ENCODE measurements at places on chromosomes 3 and 15.

GRCh38 chr3:196603683-196604082 is 35.2 kb downstream of the FBXO45 start:
- DNase-seq: no peak

GRCh38 chr3:132570016-132570415 is 27.1 kb upstream of the ACKR4 start:
- no peak for DNase-seq

DNA sequence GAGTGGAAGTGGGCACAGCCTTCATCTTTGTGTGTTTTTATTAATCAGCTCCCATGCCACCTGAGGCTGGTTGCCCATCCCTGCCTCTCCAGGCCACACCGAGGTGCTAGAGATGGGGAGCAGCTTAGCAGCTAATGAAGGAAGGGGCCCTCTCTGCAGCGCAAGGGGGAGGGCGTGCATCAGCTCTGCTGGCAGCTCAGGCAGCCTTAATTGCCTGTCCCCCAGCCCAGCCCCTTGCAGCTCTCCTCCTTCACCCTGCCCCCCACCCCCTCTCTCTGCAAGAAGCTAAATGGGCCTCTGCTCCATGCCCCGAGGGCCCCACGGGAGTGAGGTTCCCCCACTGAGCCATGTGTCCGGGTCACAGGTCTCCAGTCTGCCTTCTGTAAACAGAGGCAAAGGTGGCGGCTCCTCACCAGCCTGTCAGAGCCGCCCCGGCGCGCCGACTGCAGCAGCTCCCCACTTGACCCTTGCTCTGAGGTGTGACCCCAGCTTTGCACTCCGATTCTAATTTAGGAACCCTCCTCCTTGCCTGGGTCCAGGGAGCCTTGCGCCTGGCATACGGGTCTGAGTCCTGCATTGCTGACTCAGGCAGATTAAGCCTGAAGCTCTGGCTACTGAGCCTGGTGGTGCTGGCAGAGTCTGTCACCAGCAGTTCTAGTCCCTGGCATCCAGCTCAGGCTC is 27.9 kb upstream of the NTRK3 start:
- DNase-seq: no peak

GRCh38 chr3:138818185-138818860 is 16.4 kb downstream of the PIK3CB start:
- DNase-seq: no peak

GRCh38 chr3:37024092-37024491 is 30.8 kb downstream of the MLH1 start:
- no peak for DNase-seq

DNA sequence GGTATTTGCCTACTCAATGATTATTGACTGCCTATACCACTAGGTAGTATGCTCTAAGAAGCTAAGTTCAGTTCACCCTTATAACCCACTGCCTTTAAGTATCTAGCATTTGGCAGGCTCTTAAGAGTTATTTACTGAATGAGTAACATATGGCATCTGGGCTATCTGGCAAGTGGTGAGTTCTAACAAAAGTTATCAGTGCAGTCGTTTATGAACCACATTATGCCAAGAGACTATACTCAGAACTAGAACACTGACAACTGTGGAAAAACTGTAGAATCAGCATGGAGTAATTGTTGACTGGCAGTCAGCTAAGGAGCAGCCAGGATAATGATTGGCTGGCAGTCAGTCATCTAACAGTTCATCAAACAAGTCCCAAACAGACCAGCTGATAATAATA is 25.8 kb downstream of the RAF1 start:
- DNase-seq: no peak

DNA sequence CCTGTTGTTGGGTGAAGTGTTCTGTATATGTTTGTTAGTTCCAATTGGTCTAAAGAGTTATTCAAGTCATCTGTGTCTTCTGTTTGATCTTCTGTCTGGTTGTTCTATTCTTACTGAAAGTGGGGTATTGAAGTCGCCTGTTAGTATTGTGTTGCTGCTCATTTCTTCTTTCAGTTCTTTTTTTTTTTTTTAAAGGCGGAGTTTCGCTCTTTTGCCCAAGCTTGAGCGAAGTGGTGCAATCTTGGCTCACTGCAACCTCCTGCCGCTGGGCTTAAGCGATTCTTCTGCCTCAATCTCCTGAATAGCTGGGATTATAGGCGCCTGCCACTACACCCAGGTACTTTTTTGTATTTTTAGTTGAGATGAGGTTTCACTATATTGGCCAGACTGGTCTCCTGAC is 23.5 kb downstream of the PFN2 start:
- DNase-seq: no peak

DNA sequence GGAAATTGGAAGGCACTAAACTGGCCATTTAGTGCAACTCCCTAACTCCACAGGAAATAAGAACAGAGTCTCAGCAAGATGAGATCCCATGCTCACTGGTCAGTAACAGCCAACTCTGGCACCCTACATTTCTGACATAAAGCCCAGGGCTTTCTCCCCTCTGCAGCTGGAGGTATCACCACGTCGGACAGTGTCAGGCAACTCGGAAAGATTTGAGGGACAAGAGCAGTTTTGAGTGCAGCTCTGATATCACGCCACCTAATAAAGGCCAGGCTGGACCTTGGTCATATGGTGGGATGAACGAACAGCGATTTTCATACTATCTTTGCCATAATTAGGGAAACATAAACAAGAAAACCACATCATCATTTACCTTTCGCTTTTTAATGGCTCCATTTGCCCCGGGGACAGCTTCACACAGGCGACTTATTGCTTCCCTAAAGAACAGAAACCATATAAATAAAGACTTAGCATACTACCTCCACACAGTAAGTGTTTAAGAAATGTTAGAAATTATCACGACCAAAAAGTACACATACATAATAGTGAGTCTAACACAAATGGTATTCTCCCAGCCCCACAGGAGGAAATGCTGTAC is 12.5 kb downstream of the EID1 start:
- no peak for DNase-seq

- no peak for DNase-seq
Observed at GRCh38 chr15:98899272-98900021, 108.1 kb downstream of the PGPEP1L start.

- DNase-seq: no peak
Observed at GRCh38 chr3:47405820-47406761, 25.3 kb downstream of the PTPN23 start.

DNA sequence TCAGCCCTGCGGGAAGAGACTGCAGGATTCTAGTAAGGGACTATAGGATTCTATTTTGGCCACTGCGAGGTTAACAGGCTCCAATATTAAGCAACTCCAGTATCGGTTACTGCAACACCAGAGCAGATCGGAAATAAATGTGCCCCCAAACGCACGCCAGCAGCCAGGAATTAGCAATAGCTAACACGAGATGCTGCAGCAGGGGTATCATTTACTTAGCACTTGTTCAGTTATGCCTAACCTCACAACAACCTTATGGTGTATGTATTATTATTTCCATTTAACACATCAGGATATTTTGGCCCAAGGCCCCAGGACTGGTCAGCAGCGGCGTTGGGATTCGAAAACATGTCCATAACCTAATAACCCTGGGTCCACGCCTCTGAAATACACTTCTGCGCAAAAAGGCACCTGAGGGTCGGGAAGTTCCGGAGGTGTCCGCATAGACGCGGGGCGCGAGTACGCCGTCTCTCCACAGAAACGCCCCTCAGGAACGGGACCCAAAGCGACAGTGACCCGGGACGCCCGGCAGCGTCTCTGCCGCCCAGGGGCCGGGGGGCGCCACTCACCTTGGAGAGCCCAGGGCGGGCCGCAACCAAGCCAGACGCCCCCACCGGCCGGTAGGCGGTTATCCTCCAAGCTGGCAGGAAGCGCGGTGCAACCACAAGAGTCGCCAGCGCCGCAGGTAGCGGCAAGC is 681 bp downstream of the PIK3CB start:
- peak; percentile 37 for DNase-seq

GRCh38 chr15:85547386-85547785 is 167.0 kb downstream of the AKAP13 start:
- no peak for DNase-seq

- no peak for DNase-seq
Observed at GRCh38 chr15:70669006-70669602, 94.3 kb downstream of the UACA start.

DNA sequence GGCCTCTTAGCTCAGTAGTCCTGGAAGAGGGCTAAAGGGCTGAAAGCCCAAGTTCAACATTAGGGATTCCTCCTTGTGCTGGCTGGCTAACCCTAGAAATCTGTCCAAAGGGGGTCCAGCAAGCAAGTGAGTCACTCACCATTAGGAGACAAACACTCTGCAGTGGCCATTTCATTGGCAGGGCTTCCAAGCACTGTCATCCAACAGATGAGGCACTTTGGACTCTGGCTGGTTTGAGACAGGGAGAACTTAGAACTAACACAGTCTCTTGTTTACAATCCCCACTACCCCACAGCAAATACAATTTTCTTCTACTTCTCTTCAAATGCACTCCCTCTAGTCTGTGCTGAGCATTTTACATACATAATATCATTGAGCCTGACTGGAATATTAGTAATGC is 10.1 kb upstream of the WNT5A start:
- DNase-seq: no peak

- peak; percentile 24 for DNase-seq
Observed at GRCh38 chr15:84598250-84598649, 2.6 kb upstream of the ZSCAN2 start.

DNA sequence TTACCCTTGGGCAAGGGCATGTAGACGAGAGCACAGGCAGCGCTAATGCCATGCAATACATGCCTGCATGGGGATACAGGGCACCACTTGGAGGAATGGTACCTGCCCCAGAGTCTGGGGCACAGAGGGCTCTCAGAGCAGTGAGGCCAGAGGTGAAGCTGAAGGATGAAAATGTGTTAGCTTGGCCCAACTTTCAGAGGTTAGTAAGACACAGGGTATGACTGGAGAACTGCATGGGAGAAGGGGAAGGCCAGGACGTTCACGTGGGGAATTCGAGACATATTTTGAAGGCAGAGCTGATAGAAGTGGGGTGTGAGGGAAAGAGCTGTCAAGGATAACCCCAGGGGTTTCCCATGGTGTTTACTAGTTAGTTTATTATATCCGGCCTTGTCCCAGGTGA is 19.6 kb downstream of the CSRNP1 start:
- no peak for DNase-seq

GRCh38 chr3:105367063-105367405 is 325 bp downstream of the ALCAM start:
- no peak for DNase-seq

DNA sequence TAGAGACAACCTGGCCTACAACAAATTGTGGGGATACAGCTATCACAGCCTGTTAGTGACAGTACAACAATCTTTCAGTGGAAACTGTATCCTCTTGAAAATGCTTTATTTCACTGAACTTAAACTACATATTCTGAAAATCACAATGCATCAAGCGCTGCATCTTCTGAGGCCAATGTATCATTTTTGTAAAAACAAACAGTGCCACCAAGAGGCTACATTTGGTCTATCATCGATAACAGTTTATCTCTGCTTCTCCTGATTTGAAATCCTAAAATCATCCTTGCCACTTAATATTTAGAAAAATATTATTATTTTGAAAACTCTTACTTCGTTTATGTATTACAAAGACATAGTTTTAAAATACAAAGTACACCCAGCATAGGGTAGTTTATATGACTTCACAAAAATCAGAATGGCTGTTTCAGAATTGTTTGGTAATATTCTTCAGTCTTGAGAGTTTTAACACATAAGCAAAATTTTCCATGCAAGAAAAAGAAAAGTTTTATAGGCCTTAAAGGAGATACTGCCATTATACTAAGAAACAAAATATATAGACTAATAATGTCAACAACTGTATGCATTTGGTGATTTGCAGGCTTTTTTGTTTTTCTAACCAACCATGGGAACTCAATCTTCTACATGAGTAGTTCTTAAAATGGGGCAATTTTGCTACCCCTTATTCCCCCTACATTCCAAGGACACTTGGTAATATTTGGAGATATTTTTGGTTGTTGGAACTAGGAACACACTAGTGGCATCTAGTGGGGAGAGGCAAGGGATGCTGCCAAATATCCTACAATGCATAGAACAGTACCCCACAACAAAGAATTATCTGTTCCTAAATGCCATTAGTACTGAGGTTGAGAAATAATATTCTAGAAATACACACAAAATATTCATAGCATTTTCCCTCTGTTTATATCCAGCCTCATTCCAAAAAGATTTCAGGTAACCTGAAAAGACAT is 42.3 kb downstream of the WDR72 start:
- peak; percentile 34 for DNase-seq

- peak; percentile 54 for DNase-seq
Observed at GRCh38 chr3:48013288-48013980, 2.8 kb downstream of the MAP4 start.

DNA sequence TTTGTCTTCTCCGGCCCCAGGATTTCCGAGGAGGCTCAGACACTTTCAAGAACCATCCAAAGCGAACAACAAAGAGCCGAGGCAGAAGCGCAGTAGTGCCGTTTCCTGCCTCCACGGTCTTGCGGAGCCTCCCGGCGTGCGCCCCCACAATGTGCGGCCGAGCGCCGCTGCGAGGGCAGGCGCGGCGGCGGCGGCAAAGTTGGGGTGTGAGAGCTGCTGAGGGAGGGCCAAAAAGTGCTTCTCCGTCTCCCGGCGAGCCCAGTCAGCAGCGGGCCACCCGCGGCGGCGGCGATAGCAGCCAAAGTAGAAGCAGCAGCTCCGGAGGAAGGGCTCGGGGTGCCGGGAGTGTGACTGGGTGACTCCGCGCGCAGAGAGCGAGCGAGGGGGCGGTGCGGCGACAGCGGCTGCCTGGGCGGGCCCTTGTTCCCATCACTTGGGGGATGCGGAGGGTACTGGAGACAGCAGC is 749.1 kb downstream of the ROBO1 start:
- DNase-seq: peak; percentile 60

GRCh38 chr3:58122936-58123700 is 87.7 kb downstream of the DNASE1L3 start:
- no peak for DNase-seq

- DNase-seq: no peak
Observed at GRCh38 chr3:106850437-106850836, 526.8 kb upstream of the CCDC54 start.
